ENCODE measurements at places on chromosomes 16 and 17.

- no peak for DNase-seq
Measured at GRCh38 chr17:45732926-45733505, 51.1 kb upstream of the CRHR1 start.

DNA sequence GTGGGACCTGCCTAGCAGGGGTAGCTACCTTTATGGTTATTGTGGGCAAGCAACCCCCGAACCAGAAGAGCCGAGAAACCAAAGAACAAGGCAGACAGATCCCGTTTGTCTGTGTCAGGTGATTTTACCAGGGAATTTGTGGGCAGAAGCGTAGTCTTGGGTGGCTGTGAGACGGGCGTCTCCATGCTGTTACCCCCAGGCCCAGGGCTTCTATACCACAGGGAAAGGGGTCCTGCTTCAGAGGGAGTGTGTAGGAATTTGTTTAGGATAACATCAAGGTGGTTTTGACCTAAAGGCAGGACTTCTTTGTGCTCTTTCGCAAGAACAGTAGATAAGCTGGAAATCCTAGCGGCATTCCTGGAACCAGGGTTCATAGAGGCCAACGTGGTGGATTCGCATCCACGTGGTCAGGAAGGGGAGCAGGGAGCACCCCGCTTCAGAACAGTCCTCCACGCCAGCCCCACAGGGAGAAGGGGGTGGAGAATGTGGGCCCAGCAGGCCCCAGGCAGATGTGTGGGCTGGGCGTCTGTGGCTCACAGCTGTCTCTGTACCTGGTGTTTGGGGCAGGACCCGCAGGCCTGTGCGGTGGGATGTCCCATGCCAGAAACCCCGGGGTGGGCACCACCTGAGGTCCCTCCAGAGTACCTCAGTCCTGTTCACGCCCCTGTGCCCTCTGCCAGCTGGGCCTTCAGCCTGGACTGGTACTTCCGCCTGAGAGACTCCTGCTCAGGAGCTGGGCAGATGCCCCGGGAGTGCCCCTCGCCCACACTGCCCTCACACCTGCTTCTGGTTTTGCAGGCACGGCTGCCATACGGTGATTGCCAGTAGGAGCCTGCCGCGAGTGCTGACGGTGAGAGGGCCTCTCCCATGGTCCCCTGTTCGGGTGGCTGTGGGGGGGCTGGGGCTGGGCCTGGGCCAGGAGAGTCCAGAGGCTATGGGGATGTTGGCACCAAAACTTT is 4.1 kb downstream of the DECR2 start:
- no peak for DNase-seq

DNA sequence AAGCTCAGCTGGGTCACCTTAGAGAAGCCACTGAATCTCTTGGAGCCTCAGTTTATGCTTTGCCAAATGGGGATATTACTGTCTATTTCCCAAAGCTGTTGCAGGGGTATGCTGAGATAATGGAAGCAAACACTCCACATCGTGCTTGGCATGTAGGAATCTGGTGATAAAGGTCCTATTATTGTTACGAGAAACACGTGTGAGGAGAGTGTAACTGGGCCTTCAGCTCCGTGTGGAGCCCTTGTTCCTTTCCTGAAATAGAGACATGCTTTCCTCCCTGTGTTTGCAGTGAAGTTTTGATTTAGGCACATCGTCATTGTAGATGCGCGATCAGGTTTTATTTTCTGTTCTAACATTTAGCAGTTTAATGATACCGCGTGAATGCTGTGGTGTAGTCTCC is 292.4 kb downstream of the CPPED1 start:
- no peak for DNase-seq

DNA sequence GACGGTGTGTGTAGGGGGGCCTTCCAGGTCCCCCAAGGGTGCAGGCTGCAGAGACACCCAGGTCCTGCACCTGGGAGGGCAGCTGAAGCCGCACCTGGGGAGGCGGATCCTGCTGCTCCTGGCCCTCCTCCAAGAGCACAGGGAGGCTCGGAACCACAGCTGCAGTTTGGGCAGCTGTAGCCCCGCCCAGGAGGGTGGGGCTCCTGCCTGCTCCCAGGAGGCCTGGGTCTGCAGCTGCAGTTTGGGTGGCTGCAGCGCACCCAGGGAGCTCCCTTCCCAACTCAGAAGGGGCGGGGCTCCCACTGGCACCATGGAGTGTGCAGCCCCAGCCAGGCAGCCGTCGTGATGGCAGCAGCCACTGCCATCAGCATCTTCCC is 69.4 kb upstream of the NKD1 start:
- no peak for DNase-seq

DNA sequence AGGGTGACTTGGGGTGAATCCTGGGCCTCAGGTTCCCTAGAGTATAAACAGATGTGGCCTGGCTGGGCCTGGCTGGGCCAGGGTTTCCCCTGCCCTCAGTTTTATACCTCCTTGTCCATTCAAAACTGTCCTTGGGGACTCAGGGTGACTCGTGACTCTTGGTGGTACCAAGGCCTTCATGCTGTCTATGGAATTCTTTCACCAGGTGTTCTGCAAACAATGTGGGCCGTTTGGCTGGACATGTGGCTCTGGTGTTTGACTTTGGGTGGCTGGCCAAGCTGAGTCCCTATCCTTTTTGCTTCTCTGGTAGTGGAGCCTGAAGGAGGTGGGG is 3.3 kb downstream of the GPT2 start:
- DNase-seq, result no peak

- no peak for DNase-seq
Measured at GRCh38 chr17:1933875-1934715, 91.0 kb downstream of the RTN4RL1 start.

DNA sequence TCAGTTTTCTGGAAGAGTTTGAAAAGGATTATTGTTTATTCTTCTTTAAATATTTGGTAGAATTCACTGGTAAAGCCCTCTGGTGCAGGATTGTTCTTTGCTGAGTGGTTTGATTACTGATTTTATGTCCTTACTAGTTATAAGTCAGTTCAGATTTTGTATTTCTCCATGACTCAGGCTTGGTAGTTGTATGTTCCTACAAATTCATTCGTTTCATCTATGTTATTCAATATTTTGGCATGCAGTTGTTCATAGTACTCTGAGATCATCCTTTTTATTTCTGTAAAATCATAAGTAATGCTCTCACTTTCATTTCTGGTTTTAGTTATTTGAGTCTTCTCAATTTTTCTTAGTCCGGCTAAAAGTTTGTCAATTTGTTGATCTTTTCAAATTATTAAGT is 58.1 kb upstream of the CRYM start:
- no peak for DNase-seq

- DNase-seq, result no peak
Measured at GRCh38 chr16:81528256-81528655, 83.6 kb downstream of the CMIP start.

GRCh38 chr16:55039931-55040330 is 109.3 kb downstream of the IRX5 start:
- no peak for DNase-seq

DNA sequence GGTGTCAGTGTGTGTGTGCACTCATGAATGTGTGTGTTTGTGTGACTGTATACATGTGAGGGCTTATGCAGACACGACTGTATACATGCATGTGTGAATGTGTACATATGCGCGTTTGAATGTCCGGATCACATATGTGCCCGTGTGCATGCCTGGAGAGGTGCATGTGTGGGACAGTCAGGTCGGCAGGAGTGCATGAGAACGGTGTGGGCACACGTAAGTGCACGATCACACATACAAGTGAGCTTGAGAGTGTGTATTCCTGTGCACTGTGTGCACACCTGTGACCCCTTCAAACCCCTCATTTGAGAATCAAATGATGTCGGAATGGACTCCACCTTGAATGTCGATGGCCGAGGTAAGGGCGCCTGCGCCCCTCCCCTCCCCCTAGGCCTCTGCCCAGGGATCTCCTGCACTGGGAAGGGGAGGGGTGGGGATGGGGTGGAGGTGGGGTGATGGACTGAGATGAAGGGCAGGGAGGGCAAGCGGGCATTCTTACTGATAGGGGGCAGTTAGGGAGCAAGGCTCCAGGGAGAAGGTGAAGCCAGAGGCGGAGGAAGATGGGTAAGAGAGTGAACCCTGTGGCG is 601 bp upstream of the NGFR start:
- DNase-seq, result no peak

DNA sequence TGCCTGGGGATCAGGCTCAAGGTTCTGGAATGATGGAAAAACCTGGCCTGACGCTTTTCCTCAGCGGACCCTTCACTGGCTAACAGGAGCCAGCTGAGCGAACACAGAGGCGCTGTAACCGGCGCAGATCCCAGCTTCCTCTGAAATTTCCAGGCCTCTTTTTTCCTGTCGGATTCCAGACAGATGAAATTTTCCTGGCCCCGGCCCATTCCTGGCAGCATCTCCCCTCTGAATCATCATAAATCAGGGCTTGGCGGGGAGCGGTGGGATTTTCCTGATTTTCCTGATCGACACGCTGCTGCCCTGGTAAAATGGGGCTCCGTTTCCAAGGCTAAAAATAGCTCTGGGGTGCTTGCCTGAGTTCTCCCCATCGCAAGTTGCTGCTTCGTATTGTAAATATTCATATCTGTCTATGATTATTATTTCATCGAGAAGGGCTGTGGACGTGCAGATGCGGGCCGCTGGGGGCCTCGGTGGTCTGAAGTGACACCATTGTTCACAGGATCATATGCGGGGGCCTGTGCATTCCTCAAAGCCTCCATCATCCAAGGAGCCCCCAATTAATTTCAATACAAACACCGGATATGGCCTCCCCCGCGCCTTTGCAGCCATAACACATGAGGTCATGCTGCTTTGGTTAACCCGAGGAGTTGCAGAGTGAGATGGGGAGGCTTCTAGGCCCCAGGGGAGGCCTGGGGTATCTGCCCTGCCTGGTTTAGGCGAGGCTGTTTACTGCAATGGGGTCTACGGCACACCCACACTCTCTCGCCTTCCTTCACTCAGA is 45.8 kb upstream of the ETV4 start:
- peak; percentile 20 for DNase-seq

- DNase-seq, result no peak
Measured at GRCh38 chr16:49615576-49615975, 240.3 kb downstream of the ZNF423 start.

GRCh38 chr17:59139939-59140338 is 15.0 kb downstream of the SKA2 start:
- DNase-seq, result no peak

GRCh38 chr16:69851491-69852240 is 89.5 kb downstream of the WWP2 start:
- no peak for DNase-seq

- DNase-seq, result no peak
Measured at GRCh38 chr16:78432451-78432850, 333.0 kb downstream of the WWOX start.

GRCh38 chr17:66952681-66953629 is 11.6 kb upstream of the CACNG4 start:
- no peak for DNase-seq

DNA sequence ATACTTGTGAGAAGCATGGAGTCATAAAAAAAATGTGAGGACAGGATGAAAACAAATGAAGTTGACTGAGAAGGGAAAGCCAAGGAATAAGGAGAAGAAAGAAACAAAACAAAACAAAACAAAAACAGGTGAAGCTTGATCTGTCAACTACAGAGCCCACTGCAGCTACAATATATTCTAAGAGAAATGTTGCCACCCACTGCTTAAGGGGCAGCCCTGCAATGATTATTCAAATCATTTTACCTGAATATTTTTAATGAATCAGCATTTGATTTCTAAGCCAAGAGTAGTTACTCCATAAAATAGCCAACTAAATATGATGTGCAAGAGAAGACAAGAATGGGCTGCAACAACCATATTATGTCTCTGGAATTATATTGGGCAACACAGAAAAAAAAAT is 252.0 kb upstream of the KIF2B start:
- DNase-seq, result no peak

GRCh38 chr16:85327731-85328675 is 215.7 kb upstream of the CIBAR2 start:
- DNase-seq, result no peak

DNA sequence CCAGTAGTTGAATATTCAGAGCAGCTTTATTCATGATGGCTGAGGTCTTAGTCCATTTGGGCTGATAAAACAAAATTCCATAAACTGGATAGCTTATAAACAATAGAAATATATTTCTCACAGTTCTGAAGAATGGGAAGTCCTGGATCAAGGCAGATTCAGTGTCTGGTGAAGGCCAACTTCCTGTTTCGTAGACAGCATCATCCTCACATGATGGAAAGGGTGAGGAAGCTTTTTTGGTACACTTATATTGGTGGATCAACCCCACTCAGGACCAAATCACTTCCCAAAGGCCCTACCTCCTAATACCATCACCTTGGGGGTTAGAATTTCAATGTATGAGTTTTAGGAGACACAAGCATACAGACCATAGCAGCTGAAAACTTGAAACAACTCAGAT is 224.2 kb downstream of the CYB561 start:
- DNase-seq, result no peak

DNA sequence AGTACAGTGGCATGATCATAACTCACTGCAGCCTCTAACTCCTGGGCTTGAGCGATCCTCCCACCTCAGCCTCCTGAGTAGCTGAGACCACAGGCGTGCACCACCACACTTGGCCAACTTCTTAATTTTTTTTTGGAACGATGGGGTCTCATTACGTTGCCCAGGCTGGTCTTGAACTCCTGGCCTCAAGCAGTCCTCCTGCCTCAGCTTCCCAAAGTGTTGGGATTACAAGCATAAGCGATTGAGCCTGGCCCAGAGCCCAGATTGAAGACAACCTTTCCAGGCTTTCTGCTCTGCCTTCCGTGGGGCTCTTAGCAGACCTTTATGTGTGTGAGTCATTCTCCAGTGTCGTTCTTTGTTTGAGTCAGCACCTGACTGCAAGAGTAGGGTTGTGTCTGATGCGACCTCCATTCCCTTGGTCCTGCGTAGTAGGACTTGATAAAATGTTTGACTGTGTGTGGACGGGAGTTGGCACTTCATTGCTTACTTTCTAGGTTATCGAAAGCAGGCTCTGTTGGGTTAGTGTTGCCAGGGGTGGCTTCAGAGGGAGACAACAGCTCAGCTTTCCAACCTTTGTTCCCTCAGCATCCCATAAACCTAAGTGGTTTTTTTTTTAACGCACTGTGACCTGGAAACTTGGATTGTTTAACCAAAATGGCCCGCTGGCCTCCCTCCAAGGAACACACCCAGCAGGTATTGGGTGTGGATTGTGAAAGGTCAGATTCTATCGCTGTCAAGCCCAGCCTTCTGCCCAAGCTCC is 26.4 kb downstream of the EEF2K start:
- peak; percentile 5 for DNase-seq

GRCh38 chr17:32958418-32958817 is 30.5 kb downstream of the TMEM98 start:
- no peak for DNase-seq

Data from GM12865 (cell line).